ENCODE measurements at places on chromosomes 1 and 21.
A peak's percentile ranks its signal among the peaks of the same experiment; 100 is the strongest.

- H3K4me3 ChIP-seq, result no peak overlapping the region
- H3K27ac ChIP-seq, result no peak overlapping the region
- H3K27me3 ChIP-seq, result no peaks in the 10 kb centered on the region
- H3K36me3 ChIP-seq, result no peaks in the 10 kb centered on the region
- H3K4me1 ChIP-seq, result no peaks in the 10 kb centered on the region
These were observed 47.0 kb downstream of the TSNAX start for GRCh38 chr1:231575472-231575871.

- DNase-seq, result no peak
- H3K27ac ChIP-seq, result no peak overlapping the region
- H3K27me3 ChIP-seq, result no peaks in the 10 kb centered on the region
- H3K4me3 ChIP-seq, result no peak overlapping the region
- H3K36me3 ChIP-seq, result no peaks in the 10 kb centered on the region
- H3K4me1 ChIP-seq, result peaks cover 15% of the 10 kb centered on the region
These were observed 24.2 kb upstream of the FAM20B start for GRCh38 chr1:179001451-179001850.

GRCh38 chr1:110196917-110197765 is 13.0 kb upstream of the KCNC4 start:
- H3K36me3 ChIP-seq, result no peaks in the 10 kb centered on the region
- H3K4me1 ChIP-seq, result peaks cover 3% of the 10 kb centered on the region
- no peaks in the 10 kb centered on the region for H3K27me3 ChIP-seq
- DNase-seq, result no peak
- no peak overlapping the region for H3K4me3 ChIP-seq
- H3K27ac ChIP-seq, result no peak overlapping the region

- H3K4me3 ChIP-seq, result no peak overlapping the region
- no peak for DNase-seq
- peaks cover 52% of the 10 kb centered on the region for H3K36me3 ChIP-seq
These were observed 9.1 kb downstream of the RPAP2 start for GRCh38 chr1:92307980-92308379.

- no peak overlapping the region for H3K4me3 ChIP-seq
- DNase-seq, result no peak
- H3K36me3 ChIP-seq, result no peaks in the 10 kb centered on the region
- peaks cover 6% of the 10 kb centered on the region for H3K27me3 ChIP-seq
These were observed 207.1 kb downstream of the SLC35F3 start for GRCh38 chr1:234111458-234112142.

GRCh38 chr21:24509131-24509530 is 1098.2 kb downstream of the MRPL39 start:
- H3K4me3 ChIP-seq, result no peak overlapping the region
- no peaks in the 10 kb centered on the region for H3K4me1 ChIP-seq
- DNase-seq, result no peak
- peaks cover 2% of the 10 kb centered on the region for H3K36me3 ChIP-seq
- H3K27me3 ChIP-seq, result no peaks in the 10 kb centered on the region

DNA sequence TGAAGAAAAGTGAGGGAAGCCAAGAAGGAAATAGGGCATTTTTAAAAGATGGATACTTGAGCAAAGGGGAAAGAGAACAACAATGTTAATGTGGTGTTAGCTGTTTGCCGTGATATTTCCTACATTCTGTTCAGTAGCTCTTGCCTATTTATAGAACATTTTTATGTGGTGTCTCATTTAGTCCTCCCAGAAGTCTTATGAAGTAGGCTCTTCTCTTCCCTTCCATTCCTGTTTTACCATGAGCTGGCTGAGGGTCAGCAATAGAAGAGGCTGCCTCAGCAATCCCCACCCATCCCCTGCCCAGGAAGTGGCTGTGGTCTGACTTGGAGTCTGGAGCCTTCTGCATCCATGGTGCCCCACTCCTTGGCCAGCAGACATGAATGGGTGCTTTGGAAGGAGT is 60.1 kb downstream of the KIAA0040 start:
- no peaks in the 10 kb centered on the region for H3K36me3 ChIP-seq
- no peak overlapping the region for H3K27ac ChIP-seq
- no peak overlapping the region for H3K4me3 ChIP-seq
- peaks cover 6% of the 10 kb centered on the region for H3K4me1 ChIP-seq

- H3K4me3 ChIP-seq, result no peak overlapping the region
- H3K27me3 ChIP-seq, result no peaks in the 10 kb centered on the region
- DNase-seq, result no peak
These were observed 91.5 kb upstream of the ESRRG start for GRCh38 chr1:216814576-216815259.

GRCh38 chr1:77594366-77595112 is 87.9 kb downstream of the ZZZ3 start:
- DNase-seq, result no peak
- H3K4me1 ChIP-seq, result peaks cover 22% of the 10 kb centered on the region
- peaks cover 30% of the 10 kb centered on the region for H3K36me3 ChIP-seq
- no peak overlapping the region for H3K4me3 ChIP-seq
- no peak overlapping the region for H3K27ac ChIP-seq
- no peaks in the 10 kb centered on the region for H3K27me3 ChIP-seq

DNA sequence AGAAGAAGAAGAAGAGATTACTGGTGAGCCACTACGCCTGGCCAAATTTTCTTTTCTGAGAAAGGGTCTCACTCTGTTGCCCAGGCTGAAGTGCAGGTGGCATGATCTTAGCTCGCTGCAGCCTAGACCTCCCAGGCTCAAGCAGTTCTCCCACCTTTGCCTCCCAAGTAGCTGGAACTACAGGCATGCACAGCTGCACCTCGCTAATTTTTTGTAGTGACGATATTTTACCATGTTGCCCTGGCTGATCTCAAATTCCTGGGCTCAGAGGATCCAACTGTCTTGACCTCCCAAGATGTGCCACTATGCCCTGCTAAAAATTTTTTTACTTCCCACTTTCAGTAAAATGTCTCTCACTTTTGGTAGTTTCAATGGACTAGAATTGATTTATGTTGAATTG is 24.4 kb downstream of the TMEM200B start:
- DNase-seq, result no peak
- H3K36me3 ChIP-seq, result peaks cover 64% of the 10 kb centered on the region
- no peak overlapping the region for H3K27ac ChIP-seq
- no peaks in the 10 kb centered on the region for H3K4me1 ChIP-seq
- H3K4me3 ChIP-seq, result no peak overlapping the region
- no peaks in the 10 kb centered on the region for H3K27me3 ChIP-seq

- H3K4me1 ChIP-seq, result peaks cover 23% of the 10 kb centered on the region
- H3K36me3 ChIP-seq, result peaks cover 26% of the 10 kb centered on the region
- no peak for DNase-seq
- no peak overlapping the region for H3K4me3 ChIP-seq
- peaks cover 42% of the 10 kb centered on the region for H3K27me3 ChIP-seq
These were observed 3.5 kb upstream of the LRIF1 start for GRCh38 chr1:110967256-110967655.

DNA sequence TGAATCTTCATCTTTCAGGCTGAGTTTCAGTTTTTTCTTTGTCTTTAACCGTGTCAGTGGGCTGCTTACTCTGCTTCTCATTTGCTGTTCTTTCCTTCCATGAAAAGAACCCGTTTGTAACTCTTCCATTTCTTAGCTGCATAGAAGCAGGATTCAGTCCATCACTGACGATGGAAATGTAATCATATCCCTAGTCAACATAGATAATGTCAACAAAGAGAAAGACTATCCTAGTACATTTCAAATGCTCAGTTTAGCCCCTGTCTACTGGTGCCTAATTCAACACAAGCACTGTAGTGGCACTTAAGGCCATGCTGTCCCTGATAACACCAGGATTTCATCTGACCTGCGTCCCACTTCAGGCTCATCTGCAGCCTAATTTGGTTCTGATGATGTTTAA is 376 bp downstream of the GBP1 start:
- H3K27me3 ChIP-seq, result no peaks in the 10 kb centered on the region
- H3K4me1 ChIP-seq, result peaks cover 41% of the 10 kb centered on the region
- H3K27ac ChIP-seq, result peak overlapping the region; percentile 86
- H3K4me3 ChIP-seq, result peak overlapping the region; percentile 90

DNA sequence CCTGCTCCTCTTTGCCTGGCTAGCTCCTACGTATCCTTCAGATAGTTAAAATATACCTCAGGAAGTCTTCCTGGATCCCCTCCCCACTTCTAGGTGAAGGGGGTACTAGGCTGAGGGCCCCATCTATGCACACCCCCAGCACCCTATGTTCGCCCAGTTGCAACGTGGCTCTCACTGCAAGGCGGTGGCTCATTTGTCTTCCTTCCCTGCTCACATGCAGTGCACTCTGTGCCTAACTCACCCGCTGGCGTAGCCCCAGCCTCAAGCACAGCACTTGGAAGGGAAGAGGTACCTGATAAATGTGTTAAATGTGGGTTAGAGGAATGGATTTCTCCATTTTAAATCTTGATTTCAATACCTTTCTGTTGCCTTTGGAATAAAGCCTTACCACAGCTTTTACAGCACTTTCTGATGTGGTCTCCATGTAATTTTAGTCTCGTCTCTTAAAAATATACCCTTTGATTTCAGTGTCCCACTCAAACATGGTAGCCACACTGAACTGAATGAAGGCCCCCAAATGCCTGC is 39.3 kb downstream of the L1TD1 start:
- H3K27ac ChIP-seq, result no peak overlapping the region
- no peak overlapping the region for H3K4me3 ChIP-seq
- H3K4me1 ChIP-seq, result no peaks in the 10 kb centered on the region
- DNase-seq, result no peak
- no peaks in the 10 kb centered on the region for H3K36me3 ChIP-seq
- peaks cover 4% of the 10 kb centered on the region for H3K27me3 ChIP-seq

GRCh38 chr1:234745276-234745675 is 135.3 kb upstream of the IRF2BP2 start:
- DNase-seq, result no peak
- no peak overlapping the region for H3K4me3 ChIP-seq
- no peaks in the 10 kb centered on the region for H3K36me3 ChIP-seq

GRCh38 chr1:40379785-40380452 is 6.4 kb downstream of the SMAP2 start:
- peak overlapping the region; percentile 83 for H3K4me3 ChIP-seq
- peak overlapping the region; percentile 96 for H3K27ac ChIP-seq
- H3K4me1 ChIP-seq, result peaks cover 94% of the 10 kb centered on the region
- no peaks in the 10 kb centered on the region for H3K27me3 ChIP-seq

- H3K36me3 ChIP-seq, result peaks cover 50% of the 10 kb centered on the region
- no peak overlapping the region for H3K4me3 ChIP-seq
- no peak for DNase-seq
- H3K27me3 ChIP-seq, result no peaks in the 10 kb centered on the region
- no peaks in the 10 kb centered on the region for H3K4me1 ChIP-seq
- no peak overlapping the region for H3K27ac ChIP-seq
These were observed 30.6 kb downstream of the PKNOX1 start for GRCh38 chr21:43004926-43005325.

GRCh38 chr21:41596241-41596925 is 88.4 kb upstream of the TMPRSS2 start:
- H3K4me1 ChIP-seq, result no peaks in the 10 kb centered on the region
- no peak overlapping the region for H3K4me3 ChIP-seq
- H3K36me3 ChIP-seq, result no peaks in the 10 kb centered on the region

DNA sequence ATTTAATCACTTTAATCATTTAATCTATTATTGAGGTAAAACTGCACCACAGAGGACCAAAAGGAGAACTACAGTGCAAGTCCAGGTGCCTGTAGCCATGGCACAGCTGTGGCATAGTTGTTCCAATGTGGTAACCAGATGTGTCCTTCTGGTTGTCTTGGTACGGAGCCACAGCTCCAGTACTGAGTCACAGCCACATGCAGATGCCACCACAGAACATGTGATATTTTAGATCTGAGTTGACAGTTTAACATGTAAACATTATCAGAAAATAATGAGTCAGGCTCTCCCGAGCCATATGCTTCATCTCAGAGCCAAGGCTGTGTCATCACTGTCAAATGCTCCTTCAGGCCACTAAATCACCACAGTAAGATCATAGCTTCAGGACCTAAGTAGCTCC is 56.4 kb upstream of the RGS7 start:
- no peak overlapping the region for H3K27ac ChIP-seq
- H3K36me3 ChIP-seq, result no peaks in the 10 kb centered on the region
- no peaks in the 10 kb centered on the region for H3K4me1 ChIP-seq
- H3K4me3 ChIP-seq, result no peak overlapping the region
- no peak for DNase-seq
- peaks cover 7% of the 10 kb centered on the region for H3K27me3 ChIP-seq

- no peak for DNase-seq
- H3K27ac ChIP-seq, result no peak overlapping the region
- H3K36me3 ChIP-seq, result peaks cover 2% of the 10 kb centered on the region
- H3K4me3 ChIP-seq, result no peak overlapping the region
- no peaks in the 10 kb centered on the region for H3K4me1 ChIP-seq
These were observed 32.1 kb upstream of the RAB4A start for GRCh38 chr1:229238674-229239415.

DNA sequence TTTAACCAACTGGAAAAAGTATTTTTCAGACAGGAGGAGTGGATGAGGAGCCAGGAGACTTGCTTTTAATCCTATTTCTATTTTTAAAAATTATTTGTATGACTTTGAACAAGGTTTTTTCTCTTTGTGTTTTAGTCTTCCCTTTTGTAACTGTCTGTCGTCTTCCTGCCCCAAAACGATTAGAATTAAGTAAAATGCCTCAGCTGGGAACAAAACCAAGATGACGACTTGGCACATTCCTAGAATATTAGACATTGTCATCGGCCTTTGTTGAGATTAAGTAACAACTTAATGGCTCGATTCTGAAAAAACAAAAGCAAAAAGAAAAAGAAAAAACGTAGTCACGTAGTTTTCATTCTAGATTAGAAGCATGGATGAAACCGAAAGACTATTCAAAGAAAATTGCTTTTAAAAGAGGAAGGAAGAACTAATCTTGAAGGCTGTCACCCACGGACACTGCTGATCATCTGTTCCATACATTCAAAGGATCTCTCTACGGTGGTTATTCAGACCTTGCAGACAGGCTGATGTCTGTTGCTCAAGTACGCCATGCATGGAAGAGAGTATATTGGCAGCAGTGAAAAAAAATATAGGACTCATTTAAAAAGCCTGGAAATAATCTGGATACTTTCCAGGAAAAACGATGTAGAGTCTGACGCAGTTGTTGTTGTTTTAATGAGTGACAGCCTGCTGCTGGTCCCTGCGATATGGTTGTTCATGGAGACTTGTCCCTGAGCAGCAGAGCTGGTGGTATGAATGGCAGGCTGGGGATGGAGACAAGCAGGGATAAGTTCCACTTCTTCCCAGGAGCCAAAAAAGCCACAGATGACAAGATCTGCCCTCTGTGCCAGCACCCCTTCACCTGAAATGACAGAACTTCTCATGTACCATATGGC is 16.8 kb downstream of the GNG4 start:
- DNase-seq, result no peak
- no peak overlapping the region for H3K27ac ChIP-seq
- H3K4me1 ChIP-seq, result peaks cover 10% of the 10 kb centered on the region
- peak overlapping the region; percentile 62 for H3K4me3 ChIP-seq
- no peaks in the 10 kb centered on the region for H3K36me3 ChIP-seq

- peaks cover 53% of the 10 kb centered on the region for H3K4me1 ChIP-seq
- H3K36me3 ChIP-seq, result peaks cover 52% of the 10 kb centered on the region
- peak overlapping the region; percentile 93 for H3K27ac ChIP-seq
- no peak for DNase-seq
These were observed 2.2 kb downstream of the IKBKE start for GRCh38 chr1:206472454-206472853.

GRCh38 chr1:44721485-44722361 is 9.2 kb downstream of the RNU5D-1 start:
- H3K36me3 ChIP-seq, result no peaks in the 10 kb centered on the region
- H3K4me1 ChIP-seq, result peaks cover 76% of the 10 kb centered on the region
- peak; percentile 61 for DNase-seq
- H3K4me3 ChIP-seq, result peak overlapping the region; percentile 47
- H3K27ac ChIP-seq, result peak overlapping the region; percentile 99
